ENCODE measurements at places on chromosomes 6 and 20.

- no peak for DNase-seq
Measured at GRCh38 chr20:5393218-5393870, 76.6 kb upstream of the PROKR2 start.

- DNase-seq: no peak
Measured at GRCh38 chr6:7077856-7078255, 29.9 kb upstream of the RREB1 start.

DNA sequence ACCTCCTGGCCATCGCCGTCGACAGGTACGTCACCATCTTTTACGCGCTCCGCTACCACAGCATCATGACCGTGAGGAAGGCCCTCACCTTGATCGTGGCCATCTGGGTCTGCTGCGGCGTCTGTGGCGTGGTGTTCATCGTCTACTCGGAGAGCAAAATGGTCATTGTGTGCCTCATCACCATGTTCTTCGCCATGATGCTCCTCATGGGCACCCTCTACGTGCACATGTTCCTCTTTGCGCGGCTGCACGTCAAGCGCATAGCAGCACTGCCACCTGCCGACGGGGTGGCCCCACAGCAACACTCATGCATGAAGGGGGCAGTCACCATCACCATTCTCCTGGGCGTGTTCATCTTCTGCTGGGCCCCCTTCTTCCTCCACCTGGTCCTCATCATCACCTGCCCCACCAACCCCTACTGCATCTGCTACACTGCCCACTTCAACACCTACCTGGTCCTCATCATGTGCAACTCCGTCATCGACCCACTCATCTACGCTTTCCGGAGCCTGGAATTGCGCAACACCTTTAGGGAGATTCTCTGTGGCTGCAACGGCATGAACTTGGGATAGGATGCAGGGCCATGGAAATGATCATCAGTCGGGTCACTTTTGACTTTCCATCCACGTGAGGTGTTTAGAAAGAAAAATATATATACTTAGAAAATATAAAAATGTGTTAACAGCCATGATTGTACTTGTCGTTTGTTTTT lies 868 bp downstream of the MC3R start:
- DNase-seq: peak; percentile 30

GRCh38 chr6:35294308-35294945 lies 3.2 kb upstream of the DEF6 start:
- DNase-seq: peak; percentile 10

DNA sequence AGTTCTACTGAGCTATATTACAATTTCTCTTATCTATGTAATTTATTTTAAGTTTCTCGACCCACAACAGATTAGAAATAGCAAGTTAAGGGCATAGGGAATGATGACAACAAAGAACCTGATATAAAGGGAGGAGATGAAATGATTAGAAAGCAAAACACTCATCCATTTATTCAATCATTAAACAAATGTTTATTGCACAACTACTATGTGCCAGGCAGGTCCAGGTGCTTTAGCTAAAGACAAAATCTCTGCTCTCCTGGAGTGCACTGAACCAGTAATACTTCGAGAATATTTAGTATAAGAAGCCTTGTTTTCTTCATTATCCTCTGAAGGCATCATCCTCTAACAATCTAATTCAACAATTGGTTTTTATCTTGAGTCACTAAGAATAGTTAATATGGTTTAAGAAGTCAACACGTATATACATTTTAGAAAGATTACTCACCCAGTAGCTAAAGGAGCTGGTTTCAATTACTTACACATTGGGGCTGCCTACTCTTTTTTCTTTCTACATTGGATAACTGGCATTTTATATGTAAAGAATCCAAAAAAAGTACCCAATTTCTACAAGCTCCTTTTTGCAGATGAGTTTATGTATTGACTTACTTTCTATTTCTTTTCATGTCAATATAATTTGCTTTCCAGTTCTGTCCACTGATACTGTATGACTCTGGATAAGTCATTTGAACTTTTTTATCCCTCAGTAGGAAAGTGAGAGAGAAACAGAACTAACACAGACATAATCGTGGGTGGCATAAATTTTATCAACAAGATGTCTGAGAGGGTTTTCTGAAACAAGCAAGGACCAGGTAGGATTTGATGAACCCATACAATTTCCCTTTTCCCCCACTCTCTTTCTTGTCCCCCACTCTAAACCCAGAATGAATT lies 312.6 kb downstream of the CLIC5 start:
- DNase-seq: no peak

GRCh38 chr20:57959018-57959417 lies 249.2 kb upstream of the PMEPA1 start:
- DNase-seq: no peak

- no peak for DNase-seq
Measured at GRCh38 chr6:136592930-136593673, 42.9 kb upstream of the MAP7 start.

DNA sequence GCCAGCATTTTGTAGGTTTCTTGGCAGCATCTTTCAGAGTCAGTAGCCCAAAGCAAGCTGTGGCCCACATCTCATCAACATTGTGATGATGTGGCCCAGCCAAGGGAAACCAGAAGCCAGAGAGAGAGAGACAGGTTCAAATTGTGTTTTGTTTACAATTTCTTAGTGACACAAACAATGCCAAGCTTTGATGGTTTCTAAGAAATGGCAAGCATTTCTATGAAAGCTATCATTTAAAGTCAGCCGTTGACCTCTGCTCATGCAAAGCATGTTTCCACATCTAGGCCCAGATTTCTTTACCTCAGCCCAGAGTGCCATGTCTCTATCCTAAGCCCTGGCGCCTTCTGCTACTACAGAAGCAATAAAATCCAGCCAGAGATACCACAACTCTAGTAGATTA lies 32.9 kb downstream of the GCM1 start:
- DNase-seq: no peak

- DNase-seq: no peak
Measured at GRCh38 chr6:108113557-108114519, 39.3 kb upstream of the OSTM1 start.

DNA sequence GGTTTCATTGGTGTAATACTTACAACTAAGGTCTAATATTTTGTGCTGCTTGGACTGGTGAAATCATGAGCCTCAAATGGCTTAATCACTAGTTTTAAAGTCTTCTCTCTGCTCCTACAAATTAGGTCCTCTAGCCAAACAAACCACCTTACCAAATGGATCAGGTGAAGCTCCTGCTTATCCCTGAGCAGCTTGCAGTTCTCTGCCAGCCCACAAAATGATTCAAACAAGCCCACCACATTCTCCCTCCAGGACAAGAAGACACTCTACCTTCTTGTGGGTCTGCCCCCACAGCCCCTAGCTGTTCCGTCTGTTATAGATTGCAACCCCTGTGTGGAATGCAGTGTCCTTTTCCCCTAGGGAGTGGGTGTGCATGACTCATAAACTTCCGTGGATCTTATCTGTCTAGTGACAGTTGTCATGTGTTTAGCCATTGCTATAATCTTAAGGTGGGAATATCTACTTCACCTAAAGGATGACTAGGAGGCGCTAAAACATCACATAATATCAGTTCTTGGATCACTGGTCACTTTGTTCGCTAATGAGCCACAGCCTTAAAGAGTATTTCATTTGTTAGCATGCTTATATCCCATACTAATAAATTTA lies 940.5 kb upstream of the MANEA start:
- DNase-seq: no peak

GRCh38 chr6:35061651-35062410 lies 79.3 kb downstream of the TCP11 start:
- no peak for DNase-seq

DNA sequence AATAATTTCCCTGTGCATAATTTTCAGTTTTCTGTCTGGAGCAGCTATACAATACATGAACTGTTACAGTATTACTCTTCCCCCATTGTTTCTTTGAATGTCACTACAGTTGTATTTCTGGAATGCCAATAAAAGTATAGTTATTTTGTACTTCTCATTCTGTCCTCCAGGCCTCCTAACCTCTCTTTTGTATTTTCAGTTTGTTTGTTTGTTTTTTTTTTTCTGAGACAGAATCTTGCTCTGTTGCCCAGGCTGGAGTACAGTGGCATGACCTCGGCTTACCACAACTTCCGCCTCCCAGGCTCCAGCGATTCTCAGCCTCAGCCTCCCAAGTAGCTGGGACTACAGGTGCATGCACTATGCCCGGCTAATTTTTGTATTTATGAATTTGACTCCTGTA lies 16.8 kb upstream of the ARID1B start:
- DNase-seq: no peak

DNA sequence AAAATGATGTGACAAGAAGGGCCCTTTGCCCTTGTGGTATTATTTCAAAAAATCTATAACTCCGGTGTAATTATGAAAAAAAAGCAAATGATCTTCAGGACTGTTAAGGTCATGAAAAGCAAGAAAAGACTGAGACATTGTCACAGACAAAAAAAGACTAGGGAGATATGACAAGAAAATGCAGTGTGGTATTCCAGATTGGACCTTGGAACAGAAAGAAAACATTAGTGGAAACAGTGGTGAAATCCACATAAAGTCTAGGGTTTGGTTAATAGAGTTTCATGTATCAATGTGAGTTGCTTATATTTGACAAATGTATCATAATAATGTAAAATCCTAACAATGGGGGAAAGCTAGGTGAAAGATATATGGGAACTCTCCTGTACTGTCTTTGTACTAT lies 26.8 kb upstream of the SLC17A3 start:
- DNase-seq: no peak

DNA sequence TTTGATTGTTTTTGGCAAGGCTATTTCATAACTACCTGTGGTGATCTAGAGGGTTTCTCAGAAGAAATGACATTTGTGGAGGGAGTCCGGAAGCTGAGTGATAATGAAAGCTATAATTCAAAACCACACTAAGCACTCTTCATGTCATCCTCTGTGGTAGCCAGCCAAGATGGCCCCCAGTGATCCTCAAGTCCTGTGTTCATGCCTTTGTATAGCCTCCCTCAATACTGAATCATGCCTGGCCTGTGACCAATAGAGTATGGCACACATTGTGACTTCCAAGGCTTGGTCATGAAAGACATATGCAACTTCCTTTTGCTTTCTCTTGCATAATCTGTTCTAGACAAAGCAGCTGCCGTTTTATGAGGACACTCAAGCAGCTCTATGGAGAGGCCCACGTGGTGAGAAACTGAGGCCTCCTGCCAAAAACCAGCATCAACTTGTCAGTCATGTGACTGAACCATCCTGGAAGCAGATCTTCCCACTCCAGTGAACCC lies 12.8 kb upstream of the DNAAF9 start:
- DNase-seq: no peak

GRCh38 chr20:54485631-54486030 lies 10.2 kb downstream of the DOK5 start:
- no peak for DNase-seq

GRCh38 chr6:87756858-87757257 lies 54.8 kb upstream of the AKIRIN2 start:
- no peak for DNase-seq

DNA sequence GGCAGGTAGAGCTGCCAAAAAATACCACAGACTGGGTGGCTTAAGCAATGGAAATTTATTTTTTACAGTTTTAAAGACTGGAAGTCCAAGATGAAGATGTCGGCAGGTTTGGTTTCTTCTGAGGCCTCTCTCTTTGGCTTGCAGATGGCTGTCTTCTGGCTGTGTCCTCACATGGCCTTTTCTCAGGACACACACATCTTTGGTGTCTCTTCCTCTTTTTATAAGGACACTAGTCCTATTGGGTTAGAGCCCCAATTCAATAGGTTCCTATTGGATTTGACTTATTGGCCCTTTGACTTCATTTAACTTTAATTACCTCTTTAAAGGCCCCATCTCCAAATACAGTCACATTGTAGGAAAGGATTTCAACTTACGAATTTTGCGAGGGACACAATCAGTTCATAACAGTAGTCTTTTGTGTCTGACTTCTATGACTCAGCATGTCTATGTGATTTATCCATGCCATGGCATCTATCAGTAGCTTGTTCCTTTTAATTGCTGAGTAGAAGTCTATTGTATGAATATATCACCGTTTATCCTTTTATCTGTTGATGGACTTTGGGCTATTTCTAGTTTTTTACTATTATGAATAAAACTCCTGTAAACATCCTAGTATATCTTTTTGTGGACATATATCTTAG lies 11.0 kb upstream of the TCP11 start:
- no peak for DNase-seq

- no peak for DNase-seq
Measured at GRCh38 chr6:50610562-50610961, 102.8 kb upstream of the TFAP2D start.

GRCh38 chr6:157864185-157864761 lies 41.2 kb downstream of the SNX9 start:
- DNase-seq: no peak

DNA sequence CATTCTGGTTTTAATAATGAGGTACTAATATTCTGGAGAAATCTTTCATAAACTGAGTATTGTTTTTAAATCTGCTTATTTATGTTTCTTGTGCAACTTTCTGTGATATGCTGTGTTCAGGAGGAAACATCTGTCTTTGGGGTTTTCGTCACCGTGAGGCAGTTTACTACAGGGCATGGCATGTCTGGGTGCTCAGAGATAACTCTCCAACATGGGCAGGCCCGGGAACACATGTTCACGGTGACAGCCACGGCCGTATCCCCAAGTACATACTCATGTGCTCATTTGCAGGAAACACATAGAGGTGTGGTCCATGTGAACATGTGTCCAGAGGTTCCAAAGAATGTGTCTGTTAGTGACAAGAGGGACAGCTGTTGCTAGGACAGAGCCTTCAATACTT lies 62.1 kb upstream of the CNKSR3 start:
- DNase-seq: no peak

DNA sequence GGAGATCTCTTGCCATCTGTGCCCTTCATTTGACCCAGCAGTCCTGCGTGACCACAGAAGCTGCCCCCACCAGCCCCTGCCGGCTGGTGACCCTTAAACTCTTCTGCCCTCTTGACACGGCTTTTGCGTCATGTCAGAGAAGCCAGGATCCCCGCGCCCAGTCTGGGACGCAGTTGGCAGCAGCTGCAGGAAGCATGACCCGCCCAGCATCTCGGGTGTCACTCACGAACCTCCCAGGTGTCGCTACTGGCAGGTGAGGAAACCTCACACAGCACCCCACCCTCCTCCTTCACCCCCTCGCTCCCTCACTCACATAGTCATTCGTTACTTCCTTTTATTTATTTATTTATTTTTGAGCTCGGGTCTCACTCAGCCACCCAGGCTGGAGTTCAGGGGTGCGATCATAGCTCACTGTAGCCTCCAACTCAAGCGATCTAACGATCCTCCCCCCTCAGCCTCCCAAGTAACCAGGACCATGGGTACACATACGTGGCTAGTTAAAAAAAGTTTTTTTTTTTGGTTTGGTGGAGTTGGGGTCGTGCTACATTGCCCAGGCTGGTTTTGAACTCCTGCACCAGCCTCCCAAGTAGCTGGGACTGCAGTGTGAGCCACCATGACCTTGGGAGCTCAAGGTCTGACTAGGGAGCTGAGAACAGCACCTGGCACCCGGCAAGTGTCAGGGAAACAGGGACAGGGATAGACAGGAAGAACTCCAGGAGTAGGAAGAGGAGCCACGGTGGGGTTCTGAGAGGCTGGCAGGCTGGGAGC lies 14.1 kb upstream of the SPDEF start:
- DNase-seq: no peak

DNA sequence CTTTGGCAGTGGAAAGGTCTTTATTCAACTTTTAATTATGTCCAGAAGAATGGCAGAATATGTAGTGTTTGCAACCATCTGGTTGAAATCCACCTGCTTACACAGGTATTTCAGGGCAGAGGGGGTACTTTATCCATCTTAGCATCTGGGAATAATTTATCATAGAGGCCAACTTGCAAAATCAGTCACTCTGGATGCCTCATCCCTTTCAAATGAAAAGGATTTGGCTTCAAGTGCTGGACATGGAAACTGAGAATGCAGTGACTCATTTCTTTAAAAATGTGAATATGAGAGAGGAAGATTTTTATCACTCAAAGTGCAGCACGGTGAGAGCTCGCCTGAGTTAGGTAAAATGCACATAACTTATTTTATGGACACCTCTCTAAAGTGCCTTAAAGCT lies 758.3 kb downstream of the KIF16B start:
- DNase-seq: no peak
